NCI-H1930 (cell line): ENCODE measurements at places on chromosomes 2 and 18.

DNA sequence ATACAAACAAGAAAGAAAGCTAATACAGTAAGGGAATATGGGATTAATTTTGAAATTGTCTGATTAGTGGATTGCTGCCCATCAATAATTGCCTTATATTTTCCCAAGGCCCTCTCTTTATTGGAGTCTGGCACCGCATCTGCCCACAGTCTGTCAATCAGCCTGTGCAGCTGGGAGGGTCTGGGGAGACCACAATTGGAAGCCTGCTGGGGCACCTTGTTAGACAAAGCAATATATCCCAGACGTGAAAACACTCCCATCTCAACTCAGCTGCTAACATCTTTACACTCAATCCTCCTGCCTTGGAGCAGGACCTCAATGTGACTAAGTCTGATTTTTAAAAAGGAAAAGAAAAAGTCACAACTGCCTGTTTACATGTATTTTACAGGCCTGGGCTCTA, 258.6 kb downstream of the SRBD1 start:
- no peak for DNase-seq

- DNase-seq = no peak
Observed at GRCh38 chr2:17104454-17104853, 413.8 kb downstream of the RAD51AP2 start.

DNA sequence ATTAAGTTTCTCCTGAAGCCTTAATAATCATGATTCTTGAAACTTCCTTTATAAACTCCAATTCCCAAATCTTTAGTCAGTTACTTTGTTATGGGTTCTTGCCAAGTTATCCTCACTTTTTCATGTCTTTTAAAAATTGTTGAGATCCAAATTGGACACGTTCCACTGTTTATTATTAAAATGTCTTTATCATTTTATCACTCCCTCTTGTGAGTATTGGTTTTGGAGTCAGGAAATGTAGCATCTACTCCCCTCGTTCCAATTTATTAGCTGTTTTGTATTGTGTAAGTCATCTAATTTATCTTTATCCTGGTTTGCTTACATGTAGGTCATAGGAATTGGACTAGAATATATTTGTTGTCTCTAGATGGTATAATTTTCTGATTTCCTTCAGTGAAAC, 213.1 kb upstream of the SLC39A10 start:
- DNase-seq = no peak

DNA sequence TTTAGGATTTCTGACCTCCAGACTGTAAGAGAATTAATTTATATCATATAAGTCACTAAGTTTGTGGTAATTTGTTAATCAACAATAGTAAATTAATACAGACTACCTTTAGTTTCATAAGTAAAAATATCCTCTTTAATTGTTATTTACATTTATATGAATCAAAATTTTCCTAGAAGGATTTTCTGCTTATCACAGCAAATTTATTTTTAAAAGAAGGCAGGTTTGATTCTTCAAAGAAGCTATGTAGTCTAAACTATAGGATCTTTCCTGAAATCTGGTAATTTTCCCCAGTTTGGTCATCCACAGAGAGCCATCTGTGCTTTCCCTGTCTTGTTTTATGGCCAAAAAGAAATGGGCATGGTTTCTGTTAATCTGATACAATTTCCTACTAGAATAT, 13.1 kb upstream of the VRK2 start:
- no peak for DNase-seq

GRCh38 chr2:200408428-200409316, 101.2 kb downstream of the KCTD18 start:
- no peak for DNase-seq

DNA sequence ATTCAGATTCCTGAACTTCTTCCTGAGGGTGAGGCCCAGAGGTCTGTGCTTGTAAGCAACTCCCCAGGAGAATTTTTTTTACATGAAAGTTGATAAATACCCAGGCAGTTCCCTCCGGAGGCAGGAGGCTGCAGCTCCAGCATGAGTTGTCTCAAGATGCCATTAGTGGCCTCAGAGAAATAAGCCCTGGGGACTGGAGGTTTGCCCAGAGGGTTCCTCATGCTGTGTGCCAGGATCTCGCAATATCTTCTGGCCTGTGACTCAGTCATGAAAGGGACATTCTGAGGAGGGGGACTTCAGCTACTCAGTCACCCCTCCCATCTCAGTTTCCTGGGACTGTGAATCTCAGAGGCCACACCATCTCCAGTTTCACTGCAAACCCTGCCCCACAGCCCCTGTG, 49.9 kb downstream of the LYPD1 start:
- no peak for DNase-seq

DNA sequence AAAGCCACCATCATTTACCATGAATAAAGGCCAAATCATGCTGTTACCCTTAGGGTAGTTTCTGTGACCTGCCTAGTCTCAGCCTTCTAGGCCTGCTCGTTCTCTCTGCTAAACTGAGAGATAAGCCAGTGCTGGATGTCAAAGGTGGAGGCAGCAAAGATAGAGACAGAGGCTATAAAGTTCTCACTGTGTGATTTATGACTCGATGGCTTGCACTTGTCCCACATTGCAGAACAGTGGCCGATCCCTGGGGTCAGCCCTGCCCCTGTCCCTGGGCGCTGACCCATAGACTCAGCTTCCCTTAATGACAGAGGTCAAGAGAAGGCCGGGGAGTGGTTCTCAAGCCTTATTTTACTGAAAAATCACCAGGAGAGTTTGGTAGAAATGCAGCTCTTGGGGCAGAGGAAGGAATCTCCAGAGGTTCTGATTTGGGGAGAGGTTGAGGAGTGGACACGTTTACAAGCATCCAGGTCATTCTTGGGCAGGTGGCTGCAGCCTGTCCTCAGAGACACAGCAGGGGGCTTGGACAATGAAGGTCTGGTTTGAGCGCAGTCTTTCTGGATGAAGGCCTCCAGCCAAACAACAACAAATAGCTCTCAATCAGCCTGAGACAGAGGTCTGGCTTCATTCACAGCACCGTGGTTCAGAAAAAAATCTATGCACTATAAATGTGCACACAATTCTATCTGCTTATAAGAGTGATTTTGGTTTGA, 143.5 kb downstream of the ACKR3 start:
- DNase-seq = no peak

DNA sequence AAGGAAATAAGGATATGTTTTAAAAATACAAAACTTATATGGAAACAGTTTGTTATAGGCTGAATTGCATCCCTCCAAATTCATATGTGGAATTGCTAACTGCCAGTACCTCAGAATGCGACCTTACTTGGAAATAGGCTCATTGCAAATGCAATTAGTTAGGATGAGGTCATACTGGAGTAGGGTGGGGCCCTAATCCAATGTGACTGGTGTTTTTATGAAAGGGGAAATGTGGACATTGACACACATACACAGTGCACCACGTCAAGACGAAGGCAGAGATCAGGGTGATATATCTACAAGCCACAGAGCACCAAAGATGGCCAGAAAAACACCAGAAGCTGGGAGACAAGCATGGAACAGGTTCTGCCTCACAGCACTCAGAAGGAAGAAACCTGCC, 494.2 kb downstream of the TSN start:
- no peak for DNase-seq

GRCh38 chr2:238895361-238895882, 47.5 kb downstream of the TWIST2 start:
- DNase-seq = no peak

- no peak for DNase-seq
Observed at GRCh38 chr2:179447839-179448447, 183.3 kb upstream of the SESTD1 start.

DNA sequence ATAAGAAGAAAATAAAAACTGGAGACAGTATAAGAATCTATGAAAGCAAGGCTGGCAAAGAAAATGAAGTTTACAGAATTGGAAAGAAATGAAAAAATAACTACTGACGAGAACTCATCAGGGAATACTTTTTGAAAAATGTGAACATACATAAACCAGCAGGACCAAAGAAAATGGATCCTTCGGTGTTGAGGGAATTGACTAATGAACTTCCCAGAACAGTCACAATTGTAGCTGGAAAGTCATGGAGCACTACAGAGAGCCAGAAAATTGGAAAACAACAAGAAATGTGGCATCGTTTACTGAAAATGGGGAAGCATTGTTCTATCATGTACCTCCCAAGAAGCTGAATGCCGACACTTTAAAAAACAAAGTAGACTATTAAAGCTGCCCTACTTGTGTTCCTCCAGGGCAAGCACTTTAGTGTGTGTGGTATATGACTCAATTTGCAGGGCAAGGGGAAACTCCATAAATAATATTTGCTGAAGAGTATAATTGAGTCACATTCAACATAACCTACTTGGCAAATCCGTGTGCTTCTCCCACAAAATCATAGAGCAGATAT, 1221.6 kb upstream of the NRXN1 start:
- DNase-seq = no peak

DNA sequence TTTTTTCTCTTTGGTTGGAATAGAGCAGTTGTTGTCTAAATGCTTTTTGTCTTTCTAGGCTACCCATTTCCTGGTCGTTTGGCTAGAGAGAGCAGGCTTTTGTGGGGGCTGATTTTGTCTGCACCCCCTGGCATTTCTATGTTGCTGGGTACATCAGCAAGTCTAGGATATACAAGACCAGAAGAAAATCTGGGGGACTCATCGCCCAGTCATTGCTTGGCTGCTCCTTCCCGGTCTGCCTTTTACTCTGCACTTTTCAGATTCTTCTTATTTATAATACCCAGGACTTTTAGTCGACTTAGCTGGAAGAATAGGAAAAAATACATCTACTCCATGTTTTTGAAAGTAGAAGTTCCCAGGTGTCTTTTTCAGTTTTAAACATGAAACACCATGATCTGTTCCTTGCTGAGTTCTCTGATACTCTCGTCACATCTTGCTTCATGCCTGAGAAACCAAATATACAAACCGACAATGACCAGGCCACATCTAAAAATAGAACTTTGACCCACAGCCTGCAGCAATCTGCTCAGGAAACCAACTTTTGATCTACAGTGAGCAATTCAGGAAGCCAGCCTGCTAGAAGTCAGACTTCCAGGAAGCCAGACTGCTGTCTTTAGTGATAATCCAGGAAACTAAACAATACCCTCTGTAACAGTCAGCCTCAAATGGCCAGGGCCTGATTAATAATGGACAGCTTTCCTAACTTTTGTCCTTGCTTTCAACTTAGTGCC, 163.8 kb upstream of the MEX3C start:
- no peak for DNase-seq

DNA sequence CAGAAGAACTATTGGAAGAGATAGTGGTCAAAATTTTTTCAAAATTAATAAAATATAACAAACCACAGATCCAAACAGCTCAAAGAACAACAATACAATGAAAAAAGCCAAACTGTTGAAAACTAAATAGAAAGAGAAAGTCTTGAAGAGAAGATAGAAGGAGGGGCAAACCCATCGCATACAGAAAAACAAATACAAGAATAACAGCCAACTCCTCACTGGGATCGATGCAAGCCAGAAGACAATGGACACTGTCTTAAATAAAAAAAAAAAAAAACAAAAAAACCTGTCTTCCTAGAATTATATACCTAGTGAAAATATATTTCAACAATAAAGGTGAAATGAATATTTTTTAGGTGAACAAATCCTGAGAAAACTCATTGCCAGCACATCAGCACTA, 34.1 kb upstream of the ARHGAP25 start:
- DNase-seq = no peak

GRCh38 chr2:56379066-56379465, 195.3 kb downstream of the CCDC85A start:
- DNase-seq = peak; percentile 19
